ENCODE measurements at places on chromosomes 5 and 9.

- DNase-seq: no peak
These were observed 5.5 kb downstream of the CSF1R start for GRCh38 chr5:150080696-150081435.

- DNase-seq: peak; percentile 38
These were observed 62.7 kb upstream of the OSMR start for GRCh38 chr5:38783011-38783561.

DNA sequence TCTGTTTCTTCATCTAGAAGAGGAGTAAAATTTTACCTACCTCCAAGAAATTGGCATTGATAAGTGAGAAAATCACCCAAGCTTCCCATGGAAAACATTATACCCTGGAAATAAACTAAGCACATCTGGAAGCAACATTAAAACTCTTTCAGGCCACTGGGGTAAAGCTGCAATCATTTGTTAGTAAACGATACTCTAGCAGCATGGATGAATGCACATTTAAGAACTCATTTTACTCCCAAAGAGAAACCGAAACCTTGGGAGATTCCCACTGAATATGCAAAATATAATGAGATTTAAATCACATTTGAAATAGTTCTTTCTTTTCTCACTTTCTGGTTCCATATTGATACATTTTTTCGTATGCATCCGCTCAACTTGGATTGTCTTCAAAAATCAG is 467.5 kb downstream of the EFNA5 start:
- no peak for DNase-seq

GRCh38 chr5:164145458-164145857 is 640.0 kb downstream of the MAT2B start:
- DNase-seq: no peak

DNA sequence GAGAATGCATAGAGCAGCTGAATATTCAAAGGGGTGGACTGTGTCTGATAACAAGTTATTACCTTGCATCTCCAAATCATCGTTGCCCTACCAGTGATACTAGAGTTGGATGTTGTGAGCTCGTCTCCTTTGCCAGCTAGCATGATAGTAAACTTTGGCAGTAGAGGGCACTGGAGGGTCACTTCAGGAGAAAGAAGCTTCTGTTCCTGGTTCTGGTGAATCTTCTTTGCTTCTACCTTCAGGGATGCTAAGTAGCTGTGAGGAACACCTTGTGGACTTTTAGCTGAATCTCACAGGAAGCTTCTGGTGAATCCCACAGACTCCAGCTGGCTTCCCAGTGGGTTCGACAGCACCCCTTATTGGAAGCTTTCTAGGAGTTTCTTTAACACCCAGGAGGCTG is 626.6 kb upstream of the SGCD start:
- no peak for DNase-seq

DNA sequence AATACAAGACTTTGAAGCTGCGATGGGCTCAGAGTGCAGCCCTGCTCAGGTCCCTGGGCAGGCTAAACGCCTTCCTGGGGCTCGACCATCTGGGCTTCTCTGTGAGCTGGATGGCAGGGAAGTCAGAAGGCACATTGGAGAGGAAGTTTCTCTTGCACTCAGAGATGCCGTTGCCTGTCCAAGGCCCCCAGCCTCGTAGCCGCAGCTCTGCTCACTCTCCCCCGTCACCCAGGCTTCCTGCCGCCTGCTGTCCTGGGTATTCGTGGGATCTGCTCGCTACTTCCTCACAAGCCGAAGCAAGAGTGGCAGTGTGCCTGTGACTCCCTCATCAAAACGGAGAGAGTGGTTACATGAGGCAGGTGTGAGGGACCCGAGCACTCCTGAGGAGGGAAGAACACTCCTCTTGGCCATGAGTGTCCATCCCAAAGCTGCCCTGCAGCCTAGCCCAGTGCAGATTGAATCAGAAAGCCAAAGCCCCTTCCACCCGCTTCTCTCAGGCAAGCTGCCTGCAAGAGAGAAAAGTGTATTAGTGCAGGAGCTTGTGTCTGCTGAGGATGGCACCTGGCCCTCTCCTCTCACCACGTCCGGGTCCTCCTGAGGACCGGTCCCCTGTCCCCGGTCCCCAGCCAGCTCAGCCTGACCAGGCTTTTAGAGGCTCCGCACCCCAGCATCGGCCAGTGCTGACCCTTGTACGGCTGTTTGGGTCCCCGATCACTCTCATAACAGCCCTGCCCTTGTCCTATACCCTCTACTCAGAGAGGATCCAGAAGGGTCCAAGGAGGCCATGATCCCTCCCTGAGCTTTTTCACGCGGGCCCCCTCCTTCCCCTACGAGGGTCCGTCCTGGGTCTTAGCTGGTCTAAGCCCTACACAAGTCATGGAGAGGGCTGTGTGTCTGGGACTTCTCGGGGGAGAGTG is 7.3 kb downstream of the FCN2 start:
- no peak for DNase-seq

GRCh38 chr5:168318240-168318639 is 26.8 kb downstream of the WWC1 start:
- DNase-seq: no peak

- no peak for DNase-seq
These were observed 25.7 kb downstream of the SREK1IP1 start for GRCh38 chr5:64742821-64743220.

DNA sequence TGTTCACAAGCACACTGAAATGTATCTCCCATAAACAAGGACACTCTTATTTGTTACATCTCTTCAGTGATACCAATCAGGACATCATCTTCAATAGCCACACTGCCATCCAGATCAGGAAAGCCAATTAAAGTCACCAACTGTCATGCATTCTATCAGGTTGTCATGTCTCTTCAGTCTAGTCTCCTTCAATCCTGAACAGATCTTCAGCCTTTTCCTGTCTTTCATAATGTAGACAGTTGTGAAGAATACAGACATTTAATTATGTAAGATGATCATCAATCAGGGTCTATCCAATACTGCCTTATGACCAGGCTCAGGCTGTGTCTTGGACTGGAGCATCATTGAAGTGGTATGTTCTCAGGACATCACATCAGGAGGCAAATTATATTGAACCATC is 419.8 kb upstream of the SMC2 start:
- DNase-seq: no peak

DNA sequence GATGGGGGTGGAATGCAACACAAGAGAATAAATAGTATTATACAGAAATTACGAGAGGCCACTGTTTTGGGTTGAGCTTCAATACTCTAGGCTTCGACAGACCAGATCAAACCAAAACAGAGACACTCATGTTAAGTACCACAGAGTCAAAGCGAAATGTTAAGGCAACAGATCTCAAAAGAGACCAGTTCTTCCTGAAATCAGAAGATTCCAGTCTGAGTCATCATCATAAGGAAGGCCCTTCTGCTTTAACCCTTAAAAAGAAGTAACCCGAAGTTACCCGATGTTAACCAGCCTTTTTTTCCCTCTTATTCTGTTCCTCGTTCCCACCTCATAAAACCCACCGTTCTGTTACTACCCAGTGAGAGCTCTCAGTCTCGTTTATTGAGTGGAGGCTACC is 75.9 kb downstream of the SFXN1 start:
- DNase-seq: no peak

DNA sequence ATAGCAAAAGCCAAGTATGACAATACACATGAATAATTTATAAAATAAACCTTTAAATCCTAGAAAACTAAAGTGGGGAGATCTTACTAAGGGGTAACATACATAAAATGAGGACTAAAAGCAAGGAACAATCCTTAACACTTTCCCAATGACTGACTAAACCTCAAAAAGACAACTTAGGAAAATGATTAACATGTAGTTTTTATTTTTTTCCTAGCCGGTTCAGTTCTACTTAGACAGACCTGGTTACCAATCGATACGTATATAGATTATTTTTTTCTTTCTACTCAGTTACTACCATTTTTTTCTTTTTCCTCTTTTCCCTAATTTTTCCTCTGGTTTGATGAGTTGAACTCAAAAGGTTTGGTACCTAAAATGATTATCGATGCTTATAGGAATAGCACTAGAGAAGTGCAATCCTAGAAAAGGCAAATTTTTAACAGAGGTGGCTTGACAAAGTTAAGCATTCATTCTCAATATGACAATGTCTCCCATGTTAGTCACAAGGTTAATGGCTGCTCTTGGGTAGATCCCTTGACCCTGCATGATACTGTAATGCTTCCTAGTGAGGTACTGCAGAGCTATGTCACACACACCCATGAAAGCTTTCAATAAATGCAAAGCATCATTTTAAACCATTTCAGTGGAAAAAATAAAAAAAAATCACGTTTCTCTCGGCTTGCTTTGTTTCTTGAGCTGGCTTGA is 41.5 kb downstream of the FBXO4 start:
- no peak for DNase-seq

- DNase-seq: no peak
These were observed 14.5 kb upstream of the ADRA1B start for GRCh38 chr5:159901772-159902171.

DNA sequence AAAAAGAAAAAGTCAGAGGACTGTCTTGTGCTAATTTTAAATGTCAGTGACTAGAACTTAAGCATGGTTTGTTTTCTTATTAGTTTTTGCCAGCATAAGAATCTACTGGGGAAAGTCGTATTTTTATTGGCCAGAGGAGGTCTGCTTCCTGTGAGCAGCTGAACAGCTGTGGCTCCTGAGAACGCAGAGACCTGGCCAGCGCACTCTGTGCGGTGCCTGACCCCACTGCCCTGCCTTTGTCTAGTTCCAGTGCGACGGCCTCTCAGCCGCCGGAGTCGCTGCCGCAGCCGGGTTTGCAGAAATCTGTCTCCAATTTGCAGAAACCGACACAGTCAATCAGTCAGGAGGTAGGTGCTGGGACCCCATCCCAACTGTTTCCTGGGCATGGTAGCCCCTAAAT is 42.5 kb downstream of the PRRC2B start:
- no peak for DNase-seq

DNA sequence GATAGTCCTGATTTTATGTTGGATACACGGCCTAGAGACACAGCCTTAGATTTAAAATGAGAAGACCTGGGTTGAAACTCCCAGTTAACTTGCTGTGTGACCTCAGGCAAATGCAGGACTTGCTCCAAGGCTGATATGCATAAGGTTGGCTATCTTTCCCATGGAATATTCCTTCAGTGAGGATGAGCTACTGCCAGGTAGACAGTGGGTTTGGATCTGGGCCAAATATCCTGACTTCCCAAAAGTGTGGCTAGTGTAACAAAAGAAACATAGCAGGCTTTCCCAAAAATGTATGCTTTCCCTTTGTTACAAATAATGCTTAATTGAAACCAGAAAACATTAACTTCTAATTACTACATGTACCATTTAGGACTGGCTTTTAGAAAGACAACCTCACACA is 697 bp upstream of the XPA start:
- no peak for DNase-seq

DNA sequence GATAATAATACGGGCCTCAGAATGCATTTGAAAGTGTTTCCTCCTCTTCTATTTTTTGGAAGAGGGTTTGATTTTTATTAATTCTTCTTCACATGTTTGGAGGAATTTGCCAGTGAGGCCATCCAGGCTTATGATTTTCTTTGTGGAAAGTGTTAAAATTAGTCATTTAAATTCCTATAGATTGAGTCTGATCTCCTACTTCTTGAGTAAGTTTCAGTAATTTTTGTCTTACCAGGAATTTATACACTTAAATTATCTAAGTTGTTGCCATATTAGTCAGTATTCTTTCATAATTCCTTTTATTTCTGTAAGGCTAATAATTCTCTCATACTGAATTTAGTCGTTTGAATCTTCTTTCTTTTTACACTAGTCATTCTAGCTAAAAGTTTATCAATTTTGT is 25.2 kb upstream of the HAPLN1 start:
- DNase-seq: no peak

DNA sequence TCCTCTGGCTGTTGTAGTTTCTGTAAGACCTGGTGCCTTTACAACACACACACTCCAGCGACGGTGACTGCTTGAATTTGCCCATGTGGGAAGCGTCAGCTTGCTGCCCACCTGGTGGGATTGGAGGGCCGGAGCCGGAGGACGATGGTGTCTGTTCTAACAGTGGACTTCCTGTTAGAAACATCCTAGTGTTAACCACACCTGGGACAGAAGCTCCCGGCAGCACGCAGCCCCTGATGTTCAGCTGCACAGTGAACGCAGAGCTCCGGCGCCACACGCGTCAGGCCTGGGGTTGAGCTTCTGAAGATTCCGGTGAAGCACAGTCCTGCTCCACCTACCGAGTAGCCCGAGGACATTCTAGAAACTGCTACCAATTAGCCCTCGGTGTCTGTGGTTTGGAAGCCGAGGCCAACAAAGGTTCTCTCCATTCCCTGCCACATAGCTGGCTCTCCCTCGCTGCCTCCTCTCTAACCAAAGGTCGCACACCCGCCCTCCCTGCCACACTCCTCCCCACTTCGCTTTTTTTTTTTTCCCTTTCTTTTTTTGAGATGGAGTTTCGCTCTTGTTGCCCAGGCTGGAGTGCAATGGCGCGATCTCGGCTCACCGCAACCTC is 14.4 kb downstream of the PMPCA start:
- DNase-seq: no peak

DNA sequence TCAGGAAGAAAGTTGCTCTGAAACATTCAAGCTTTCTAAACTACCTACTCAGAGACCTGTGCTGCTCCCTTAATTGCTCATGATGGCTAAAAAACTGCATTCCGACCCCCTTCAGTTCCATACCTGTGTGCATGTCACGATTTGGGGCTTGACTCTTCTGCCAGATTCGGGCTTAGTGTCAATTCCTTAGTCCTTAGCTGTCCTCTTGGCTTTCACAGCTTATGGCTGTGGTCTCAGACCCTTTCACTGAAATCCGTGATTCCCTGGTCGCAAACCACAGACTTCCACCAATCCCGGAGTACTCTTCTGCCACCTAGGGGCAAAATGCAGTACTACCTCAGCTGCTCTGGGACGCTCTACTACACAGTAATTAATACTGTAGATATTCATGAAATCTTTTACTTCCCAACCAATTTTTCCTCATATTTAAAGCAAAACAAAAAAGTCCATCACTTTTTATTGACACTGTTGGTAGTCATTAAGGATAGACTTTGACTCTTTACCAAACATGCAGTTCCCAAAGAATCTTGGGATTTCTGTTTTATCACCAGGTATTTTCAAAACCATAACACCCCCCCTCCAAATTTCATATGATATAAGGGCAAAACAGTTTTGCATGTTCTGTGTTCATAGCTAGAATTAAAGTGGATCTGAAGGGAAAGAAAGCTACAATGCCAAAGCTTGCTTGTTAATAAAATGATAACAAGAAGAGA is 617.4 kb downstream of the SLCO4C1 start:
- DNase-seq: peak; percentile 55

GRCh38 chr9:77433675-77434445 is 214.3 kb downstream of the GNA14 start:
- DNase-seq: peak; percentile 80

DNA sequence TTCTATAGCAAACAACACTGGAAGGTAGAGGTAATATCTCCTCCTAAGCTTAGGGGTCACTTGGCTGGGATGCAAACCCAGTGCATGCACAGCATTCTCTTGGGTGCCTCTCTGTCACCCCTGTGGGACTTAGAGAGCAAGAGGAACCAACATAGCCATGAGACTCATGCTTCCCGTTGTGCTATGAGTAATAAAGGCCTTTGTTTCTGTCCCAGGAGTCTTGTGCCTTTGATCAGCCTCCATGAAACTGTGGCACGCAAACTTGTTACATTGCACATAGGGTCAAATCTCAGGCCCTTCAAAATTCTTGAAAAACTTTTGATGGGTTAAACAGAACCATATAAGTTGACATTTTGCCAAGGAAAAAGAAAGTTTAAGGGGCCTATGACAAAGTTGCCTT is 272.8 kb downstream of the TAF11L14 start:
- no peak for DNase-seq

GRCh38 chr5:107593009-107593408 is 77.7 kb downstream of the EFNA5 start:
- DNase-seq: no peak

GRCh38 chr9:16794871-16795639 is 75.4 kb downstream of the BNC2 start:
- DNase-seq: no peak

GRCh38 chr5:78507531-78507930 is 141.0 kb downstream of the LHFPL2 start:
- DNase-seq: no peak

Data from RWPE1 (cell line).